ENCODE measurements at places on chromosomes 6 and 20. TPM values are rescaled to one million over a fixed set of nuclear protein-coding genes. Genes with fewer than 3 reads are reported as not detected.

OXT gene
- total RNA-seq = 2.6 TPM

TAGAP gene
- 54.5 TPM for total RNA-seq

BTNL2 gene
- not detected for total RNA-seq

OOEP gene
- total RNA-seq = not detected

TUBB2A gene
- total RNA-seq = 4.6 TPM

DBNDD2 gene
- 13.9 TPM for total RNA-seq

ZBTB46 gene
- total RNA-seq = not detected

PDYN gene
- not detected for total RNA-seq

SYCP2 gene
- total RNA-seq = 6.1 TPM

DNA sequence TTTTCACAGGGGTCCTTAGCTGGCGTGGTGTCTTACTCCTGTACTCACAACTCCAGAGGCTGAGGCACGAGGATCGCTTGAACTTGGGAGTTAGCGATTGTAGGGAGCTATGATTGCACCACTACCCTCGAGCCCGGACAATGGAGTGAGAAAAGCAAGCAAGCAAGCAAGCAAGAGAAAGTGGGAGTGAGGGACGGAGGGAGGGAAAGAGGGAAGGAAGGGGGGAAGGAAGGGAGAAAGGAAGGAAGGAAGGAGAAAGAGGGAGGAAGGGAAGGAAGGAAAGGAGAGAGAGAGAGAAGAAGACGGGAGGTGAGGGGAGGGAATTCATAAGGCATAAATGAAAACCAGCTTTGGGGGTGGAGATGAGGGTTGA, 120.5 kb downstream of the TRIM27 start:
- no peak for DNase-seq

GRCh38 chr6:147297663-147298316, 93.6 kb downstream of the STXBP5 start:
- DNase-seq = no peak

GRCh38 chr6:157329829-157330228, 6.5 kb upstream of the TMEM242 start:
- no peak for DNase-seq

DNA sequence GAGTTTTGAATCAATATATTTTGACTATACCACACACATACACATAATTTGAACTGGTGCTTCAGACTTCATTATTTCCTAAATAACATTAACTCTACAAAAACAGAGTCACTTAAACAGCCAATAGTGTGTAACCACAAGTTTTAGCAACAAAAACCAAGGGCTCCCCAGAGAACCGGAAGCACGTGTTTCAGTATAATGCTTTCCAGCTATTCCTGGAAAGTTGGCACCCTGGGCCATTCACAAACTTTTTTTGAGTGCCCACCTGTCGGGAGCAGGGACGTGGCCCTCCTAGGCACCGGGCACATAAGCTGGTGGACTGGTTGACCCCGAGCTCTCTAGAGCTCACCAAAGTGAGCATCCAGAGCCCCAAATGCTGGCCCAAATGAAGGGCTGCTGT, 1.9 kb upstream of the SLC35D3 start:
- no peak for DNase-seq

- DNase-seq = no peak
These were observed 107.4 kb downstream of the RPP40 start for GRCh38 chr6:4896401-4896800.

- no peak for DNase-seq
These were observed 390.6 kb upstream of the PLCB4 start for GRCh38 chr20:8678098-8678776.

- DNase-seq = no peak
These were observed 188.2 kb upstream of the QKI start for GRCh38 chr6:163226181-163226835.

DNA sequence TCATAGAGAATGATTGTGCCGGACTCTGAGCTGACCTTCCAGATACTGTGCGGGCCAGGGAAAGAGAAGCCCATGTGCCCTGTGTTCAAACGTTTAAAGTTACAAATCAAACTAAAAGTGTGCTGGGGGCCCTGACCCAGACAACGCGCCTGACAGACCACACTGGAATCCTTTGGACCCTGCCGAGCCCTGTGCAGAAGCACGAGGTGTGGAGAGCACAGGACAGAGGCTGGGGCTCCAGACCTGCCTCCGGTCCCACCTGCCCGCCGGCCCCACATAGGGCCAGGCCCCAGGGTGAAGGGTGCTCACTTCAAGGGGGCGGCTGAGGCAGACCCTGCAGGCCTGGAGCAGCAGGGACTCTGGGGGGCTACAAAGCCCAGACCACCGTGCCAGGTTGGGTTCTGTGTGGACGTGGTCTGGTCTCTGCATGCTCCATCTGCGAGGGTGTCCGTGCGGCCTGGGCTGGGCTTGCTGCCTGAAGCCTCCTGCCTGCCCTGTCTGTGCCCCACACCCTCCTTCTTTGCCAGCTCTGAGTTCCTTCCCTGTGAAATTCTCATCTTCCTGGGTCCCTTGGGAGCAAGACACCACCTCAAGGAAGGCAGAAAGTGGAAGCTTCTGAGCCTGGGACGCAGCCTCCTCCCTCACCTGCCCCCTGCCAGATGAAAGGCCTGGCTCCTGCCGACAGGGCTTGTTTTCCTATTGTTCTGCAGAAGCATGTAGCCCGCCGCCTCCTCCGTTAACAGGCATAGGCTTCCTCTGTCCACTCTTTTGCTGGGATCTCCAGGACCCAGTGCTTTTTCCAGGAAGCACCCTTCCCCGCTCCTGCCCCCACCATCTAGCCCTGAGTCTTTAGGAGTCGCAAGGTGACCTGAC, 186.2 kb downstream of the ERMARD start:
- DNase-seq = no peak

DNA sequence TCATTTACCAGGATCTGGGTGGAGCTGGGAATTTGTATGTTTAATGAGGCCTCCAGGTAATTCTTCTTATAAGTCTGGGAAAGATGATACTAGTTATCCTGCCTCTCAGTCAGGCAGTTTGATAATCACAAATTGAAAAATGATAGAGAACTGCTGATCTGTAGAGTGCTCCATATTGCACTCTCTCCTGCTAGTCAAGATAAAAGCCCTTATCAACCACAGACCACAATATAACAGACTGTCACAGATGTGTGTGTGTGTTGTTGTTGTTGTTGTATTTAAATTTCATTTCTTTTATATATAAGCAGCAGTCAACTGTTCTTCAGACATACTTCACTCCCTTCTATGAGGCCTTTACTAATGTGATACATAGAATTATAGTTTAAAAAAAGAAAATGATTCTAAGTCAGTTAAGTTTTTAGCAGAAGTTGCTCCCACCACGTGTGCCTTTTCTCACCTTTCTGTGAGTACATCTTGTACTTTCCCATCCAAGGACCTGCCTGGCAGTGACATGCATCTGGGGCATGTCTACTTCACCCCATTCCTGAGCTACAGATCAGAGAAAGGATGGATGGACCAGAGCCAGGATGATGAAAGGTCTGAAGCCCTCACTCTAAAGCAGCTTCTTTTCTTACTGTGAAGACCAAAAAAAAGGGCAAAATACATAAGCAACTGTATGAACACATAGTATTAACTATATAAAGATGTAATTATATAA, 29.8 kb downstream of the TENT5A start:
- no peak for DNase-seq

DNA sequence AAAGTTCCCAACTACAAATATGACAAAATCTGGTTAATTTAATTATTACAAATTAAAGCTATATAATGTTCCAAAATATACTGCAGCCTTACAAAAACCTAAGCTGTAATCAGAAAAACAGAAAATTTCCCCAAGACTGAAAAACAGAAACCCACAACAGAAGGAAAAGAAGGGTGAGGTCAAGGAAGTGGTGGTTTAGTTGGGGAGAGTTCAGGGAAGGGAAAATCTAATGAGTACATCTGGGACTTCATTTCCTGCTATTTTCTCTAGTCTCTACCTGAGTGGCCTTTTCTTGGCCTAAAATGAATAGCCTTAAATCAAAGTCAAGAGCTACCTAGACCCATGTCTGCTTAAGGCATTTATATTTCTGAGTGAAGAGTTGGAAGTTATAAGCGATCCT, 66.2 kb upstream of the BEND6 start:
- no peak for DNase-seq

DNA sequence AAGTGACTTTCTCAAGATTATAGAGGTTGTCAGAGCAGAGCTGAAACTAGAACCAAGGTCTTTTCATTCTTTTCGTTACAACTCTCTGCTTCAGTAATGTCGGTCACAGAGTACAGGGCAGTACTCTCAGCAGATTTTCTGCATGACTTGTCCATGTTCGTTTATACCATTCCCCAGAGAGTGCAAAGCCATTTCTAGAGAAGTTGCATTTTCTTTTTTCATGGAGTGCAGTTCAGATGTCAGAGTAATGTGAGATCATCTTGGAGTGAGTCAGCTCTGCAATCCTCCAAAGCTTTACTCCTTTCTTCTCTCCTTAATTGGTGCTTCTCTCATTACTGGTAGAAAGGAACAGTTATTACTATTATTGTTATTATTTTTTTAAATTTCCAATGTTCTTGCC, 115.6 kb upstream of the B3GAT2 start:
- no peak for DNase-seq

DNA sequence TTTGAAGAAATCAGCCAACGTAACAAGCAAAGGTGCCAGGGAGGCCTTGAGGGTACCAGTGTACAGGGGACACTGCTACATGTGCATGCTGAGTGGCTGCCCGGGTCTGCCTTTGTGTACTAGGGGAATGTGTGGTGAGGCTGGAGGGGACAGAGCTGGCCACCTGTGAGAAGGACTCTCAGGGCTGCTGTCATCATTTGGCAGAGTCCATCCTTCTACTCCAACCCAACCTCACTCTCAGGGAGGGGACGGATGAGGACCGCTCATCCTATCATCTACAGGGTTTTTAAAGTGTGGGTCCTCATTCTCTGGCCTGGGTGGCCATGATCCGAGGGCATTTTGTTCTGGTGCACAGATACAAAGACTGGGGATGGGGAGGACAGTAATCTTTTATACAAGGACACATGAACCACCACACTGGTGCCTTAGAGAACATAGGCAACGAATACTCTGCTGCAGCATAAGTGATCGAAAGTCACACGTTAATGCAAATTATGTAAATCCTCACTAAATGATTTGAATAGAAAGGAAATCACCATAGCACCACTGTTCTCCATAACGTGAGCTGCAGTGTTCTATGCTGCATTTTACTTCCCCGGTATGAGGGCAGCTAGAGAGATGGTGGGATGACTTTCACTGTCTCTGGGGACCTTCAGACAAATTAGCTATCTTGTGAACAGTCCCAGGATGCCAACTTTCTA, 181.4 kb downstream of the GMPR start:
- DNase-seq = no peak

GRCh38 chr6:108883172-108883571, 35.0 kb downstream of the ARMC2 start:
- DNase-seq = no peak

- DNase-seq = no peak
These were observed 18.5 kb downstream of the CUL9 start for GRCh38 chr6:43200541-43200940.

DNA sequence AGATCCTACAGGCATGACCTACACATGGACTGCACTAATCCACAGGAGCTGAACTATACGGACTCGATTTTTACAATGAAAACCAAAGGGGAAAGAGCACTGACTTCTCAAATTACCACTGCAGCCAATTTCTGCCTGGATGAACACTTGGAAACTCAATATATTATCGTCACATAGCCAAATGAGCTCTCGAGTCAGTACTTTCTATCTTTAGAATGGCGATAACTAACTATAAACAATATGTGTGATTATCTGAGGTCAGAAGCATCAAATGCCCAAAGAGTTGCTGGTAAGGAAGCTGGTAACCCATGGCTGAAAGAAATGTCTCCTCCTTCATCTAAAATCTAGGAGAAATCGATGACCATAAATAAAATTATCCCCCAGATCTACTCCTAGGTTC, 86.7 kb downstream of the KIF16B start:
- DNase-seq = no peak

DNA sequence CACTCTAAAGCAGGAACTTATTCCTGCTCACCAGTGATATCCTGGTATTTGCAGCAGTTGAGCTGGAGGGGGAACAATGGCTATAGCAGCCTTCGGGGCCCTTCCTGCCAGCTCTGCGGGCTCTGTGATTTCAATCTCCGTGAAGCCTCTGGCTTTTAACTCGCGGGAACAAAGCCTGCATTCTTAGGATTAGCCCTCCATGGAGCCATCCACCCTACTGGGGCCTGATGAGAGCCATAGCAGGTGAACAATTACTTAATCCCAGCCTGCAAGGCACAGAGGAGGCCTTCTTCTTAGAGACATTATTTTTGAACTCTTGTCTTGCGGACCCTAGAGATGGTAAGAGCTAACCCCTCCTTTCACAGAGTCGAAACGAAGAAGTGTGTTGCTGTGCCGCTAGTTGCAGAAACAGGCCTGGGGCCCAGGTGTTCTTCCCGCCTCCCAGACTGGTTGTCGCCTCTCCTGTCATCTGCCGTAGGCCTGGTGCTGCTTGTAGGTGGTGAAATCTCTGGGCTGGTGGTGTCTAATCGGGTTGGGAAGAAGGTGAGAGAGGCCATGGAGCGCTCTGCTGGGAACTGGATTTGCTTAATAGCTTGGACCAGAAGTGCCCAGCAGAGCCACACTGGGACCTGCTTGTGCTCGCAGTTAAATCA, 9.7 kb downstream of the GHRH start:
- DNase-seq = no peak

- no peak for DNase-seq
These were observed 48.9 kb upstream of the SIRPA start for GRCh38 chr20:1846341-1846740.

- no peak for DNase-seq
These were observed 143.9 kb downstream of the ANKRD60 start for GRCh38 chr20:58084566-58084965.

DNA sequence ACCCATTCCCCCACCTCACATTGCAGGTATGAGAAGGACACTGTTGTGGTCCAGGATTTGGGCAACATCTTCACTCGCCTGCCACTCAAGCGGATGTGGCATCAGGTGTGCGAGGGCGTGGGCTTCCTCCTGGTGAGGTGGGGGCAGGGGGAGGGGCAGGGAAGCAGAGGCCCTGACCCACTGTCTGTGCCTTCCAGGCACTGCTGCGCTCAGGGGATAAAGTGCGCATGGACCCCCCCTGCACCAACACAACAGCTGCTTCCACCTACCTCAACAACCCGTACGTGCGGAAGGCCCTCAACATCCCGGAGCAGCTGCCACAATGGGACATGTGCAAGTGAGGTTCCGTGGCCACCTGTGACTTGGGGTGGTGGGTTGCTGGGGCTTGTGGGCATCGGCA, 3.7 kb downstream of the CTSA start:
- DNase-seq = no peak

- no peak for DNase-seq
These were observed 13.4 kb downstream of the ENPP1 start for GRCh38 chr6:131821010-131821807.

DNA sequence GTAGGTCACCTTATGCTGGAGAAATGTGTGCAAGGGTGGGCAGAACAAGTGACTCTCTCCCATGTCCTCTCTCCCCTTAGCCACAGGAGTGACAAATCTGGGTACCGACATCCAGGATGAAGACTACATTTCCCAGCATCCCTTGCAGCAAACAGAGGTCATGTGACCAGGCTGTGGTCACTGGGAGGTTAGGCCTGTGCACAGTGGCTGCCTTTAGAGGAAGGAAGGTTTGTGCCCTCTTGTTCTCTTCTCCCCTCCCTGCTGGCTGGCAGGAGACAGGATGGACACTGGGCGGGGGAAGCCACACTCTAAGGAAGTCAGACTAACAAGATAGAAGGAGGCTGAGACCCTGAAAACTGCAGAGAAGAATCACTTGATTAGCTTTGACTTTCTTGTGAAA, 360.2 kb downstream of the PREX1 start:
- no peak for DNase-seq

GRCh38 chr6:38877721-38878120, 162.6 kb downstream of the DNAH8 start:
- DNase-seq = no peak

- no peak for DNase-seq
These were observed 451.8 kb downstream of the CD83 start for GRCh38 chr6:14569394-14569793.

Measured in naive thymus-derived CD8-positive, alpha-beta T cell (primary cell).